ENCODE measurements at places on chromosomes 13 and 19.

DNA sequence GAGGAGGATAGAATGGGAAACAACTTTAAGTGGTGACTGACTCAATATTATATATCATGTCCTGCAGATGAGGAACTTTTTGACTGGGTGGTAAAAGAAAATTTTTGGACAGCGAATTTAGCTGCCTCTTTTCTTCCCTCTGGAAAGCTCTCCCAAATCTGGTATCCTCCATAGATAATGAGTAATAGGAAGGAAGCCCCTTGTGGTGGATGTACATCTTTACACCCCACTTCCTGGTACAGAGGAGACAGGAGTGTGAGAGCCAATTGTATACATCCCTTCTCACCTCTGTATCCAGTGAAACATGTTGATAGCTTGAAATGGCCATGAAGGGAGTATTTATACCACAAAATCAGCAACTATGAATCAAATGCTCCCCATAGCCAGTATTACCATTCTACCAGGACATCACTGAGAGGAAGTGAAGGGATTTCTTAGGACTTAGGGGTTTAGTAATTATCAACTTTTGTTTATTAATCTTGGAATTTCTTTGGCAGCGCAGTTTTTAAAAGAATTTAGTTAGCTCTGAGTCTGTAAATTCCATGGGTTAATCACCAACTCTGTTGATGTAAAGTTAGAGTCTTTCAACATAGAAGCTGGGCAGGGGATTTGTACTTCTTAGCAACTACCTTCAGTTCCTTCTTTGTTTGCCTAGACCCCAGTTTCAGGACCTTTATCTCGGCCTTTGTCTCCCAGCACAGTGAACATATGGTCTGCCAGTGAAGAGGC lies 17.0 kb upstream of the TDRD3 start:
- DNase-seq, result no peak

GRCh38 chr19:1155352-1156304 lies 18.4 kb downstream of the SBNO2 start:
- DNase-seq, result no peak

- no peak for DNase-seq
Observed at GRCh38 chr19:34985249-34986022, 14.7 kb upstream of the GRAMD1A start.

- DNase-seq, result no peak
Observed at GRCh38 chr19:6215701-6216235, 64.0 kb downstream of the MLLT1 start.

DNA sequence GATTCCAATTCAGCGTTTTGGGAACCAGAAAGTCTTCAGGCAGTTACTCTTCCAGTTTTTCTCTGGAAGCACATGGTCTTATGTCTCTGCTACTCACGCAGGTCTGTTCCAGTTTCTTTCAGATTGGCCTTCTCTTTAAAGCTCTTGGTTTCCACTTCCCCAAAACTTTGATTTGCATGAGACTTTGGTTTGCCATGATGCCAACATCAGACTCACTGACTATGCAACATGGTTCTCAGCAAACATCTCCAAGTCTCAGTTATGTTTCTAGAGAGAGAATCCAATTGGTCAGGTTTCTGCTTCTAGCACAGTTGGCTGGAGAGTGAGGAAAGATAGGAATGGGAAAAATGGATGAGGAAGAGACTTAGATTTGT lies 3.1 kb downstream of the AKAP11 start:
- DNase-seq, result no peak

DNA sequence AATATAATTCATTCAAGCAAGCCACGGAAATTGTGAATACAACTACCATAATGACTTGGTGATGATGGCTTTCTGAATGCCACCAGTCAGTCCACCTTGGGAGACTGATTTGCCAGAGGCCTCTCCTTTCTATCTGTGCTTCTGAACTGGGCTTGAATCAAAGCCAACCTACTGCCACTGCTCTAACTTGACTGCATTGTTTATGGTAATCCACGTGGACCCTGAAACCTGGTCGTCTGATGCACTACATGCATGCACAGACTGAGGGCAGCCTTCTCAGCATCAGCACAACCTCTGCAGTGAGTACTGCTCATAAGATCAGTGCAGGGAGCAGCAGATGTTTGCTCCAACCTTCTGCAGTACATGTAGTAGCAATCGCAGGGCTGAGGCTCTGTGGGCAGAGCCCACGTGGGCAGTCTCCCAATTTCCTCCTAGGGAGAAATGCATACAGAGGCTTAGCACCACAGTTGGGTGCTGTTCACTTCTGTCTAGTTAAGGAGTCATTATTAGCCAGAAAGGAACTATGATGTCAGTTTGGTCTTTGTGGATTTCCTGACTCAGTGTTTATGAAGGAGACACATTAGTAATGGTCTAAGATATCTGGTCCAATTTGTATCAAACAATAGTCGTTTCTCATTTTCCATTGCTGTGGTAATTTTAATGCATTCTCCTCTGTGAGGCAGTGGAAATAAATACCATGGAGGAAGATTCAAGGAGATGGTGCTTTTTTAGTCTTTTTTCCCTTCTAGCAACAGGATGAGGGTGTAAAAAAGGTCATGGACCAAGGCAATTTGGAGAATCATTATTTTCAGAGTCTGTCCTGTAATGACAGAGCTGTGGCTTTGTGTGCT lies 82.5 kb downstream of the AKAP11 start:
- no peak for DNase-seq

DNA sequence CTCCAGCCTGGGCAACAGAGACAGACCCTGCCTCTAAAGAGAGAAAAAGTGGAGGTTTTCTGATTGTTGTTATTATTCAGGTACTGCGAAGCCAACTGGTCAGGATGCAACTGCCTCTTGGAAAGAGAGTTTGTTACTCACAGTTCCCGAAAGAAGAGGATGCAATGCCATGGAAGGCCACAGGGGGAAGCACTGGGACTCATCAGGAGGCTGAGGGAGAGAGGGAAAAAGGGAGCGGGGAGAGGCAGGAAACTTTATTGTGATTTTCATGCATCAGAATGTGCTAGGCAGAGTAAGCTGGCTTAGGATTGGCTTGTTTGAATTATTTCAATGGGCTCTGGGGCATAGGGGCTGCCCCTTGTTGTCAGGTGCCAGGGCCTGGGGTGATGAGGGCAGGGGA lies 27.6 kb downstream of the MYO9B start:
- DNase-seq, result peak; percentile 30

DNA sequence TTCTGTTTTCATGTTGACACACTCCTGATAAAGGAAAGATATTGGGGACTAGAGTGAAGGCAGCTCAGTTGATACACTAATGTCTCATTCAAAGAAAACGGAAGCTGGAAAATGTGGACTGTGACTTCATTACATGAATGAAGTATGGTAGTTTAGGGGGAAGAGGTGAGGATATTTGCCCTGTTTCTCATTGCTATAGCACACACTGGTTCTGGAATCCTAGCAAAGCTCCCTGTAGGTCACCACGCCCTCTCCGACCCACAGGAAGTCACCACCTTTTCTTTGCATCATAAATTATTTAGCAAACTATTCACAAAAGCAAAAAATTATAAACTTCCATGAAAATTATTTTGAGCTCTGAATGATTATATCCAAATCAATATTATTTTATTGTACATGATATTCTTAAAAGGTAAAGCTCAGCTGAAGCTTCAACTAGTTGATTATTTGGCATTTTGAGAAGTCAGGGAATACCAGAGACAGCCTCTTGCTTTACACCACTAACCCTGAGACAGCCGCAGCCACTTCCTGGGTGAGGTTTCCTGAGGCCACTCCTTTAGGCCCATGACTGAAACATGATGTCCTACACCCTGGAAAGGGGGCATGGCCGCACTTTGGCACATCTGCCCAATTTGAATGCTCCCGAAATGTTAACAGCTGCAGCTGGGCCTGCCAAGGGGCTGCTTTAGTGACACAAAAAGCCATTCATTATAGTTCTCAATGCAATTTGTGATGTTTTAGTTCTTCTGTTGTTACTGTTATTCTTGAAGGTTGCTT lies 50.0 kb upstream of the WDFY2 start:
- DNase-seq, result no peak

GRCh38 chr19:47479701-47480503 lies 4.1 kb downstream of the KPTN start:
- DNase-seq, result peak; percentile 39

DNA sequence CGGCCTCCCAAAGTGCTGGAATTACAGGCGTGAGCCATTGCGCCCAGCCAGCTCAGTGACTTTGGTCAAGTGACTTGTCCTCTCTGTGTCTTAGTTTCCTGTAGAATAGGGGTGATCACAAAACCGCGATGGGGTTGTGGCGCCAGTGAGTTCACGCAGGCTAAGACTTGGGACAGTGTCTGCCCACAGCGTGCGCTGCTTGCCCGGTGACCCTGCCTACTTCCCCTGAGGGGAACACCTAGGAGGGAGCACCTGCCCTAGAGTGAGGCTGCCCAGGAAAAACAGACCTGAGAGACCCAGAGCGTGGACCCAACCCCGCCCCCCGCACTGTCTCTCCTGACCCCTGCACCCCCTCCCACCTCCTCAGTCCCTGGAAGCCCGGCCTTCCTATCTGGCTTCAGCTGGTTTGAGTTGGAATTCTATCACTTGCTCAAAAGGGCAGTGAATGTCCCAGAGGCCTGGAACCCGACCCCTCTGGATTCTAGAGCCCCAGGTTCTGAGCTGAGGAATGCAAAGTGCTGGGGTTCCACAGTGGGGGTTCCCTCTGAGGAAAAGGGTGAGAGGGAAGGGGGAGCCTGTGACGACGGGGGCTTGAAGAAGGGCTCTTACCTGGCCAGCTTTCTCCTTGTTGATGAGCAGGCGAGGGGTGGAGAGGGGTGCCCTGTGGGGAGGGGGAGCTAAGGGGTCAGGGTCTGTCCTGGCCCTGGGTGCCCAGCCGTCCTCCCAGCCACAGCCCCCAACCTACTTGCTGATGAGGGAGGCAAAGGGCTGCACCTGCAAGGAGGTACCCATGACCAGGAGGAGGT lies 2.2 kb upstream of the RINL start:
- DNase-seq, result no peak

- peak; percentile 32 for DNase-seq
Observed at GRCh38 chr13:28820099-28821051, at the start of gene MTUS2. MTUS2 (plus strand) TSS chr13:28820339.

GRCh38 chr13:75319254-75319653 lies 162.7 kb downstream of the TBC1D4 start:
- no peak for DNase-seq

GRCh38 chr13:54934121-54934520 lies 1905.5 kb downstream of the OLFM4 start:
- no peak for DNase-seq

- DNase-seq, result no peak
Observed at GRCh38 chr13:32029684-32030083, 1.9 kb upstream of the FRY start.

GRCh38 chr13:40666933-40667621 lies 636 bp upstream of the FOXO1 start:
- peak; percentile 76 for DNase-seq

- no peak for DNase-seq
Observed at GRCh38 chr13:77508959-77509620, 26.4 kb upstream of the SCEL start.

DNA sequence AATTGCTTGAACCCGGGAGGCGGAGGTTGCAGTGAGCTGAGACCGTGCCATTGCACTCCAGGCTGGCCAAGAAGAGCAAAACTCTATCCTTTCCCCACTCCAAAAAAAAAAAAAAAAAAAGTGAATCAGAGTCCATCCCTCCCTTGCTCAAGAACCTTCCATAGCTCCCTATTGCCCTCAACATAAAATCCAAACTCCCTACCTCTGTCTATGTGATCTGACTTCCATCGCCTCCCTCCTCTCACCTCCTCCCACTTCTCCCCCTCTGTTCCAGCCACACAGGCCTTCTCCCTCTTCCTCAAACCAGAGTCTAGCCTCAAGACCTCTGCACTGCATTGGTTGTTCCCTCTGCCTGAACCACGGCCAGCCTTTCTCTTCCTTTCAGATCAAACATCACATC lies 10.0 kb upstream of the TLE2 start:
- DNase-seq, result no peak

GRCh38 chr19:36120092-36120983 lies 5.1 kb downstream of the TBCB start:
- no peak for DNase-seq

Measured in nephron progenitor cell (in vitro differentiated cells).